ENCODE measurements at places on chromosomes 5 and 9.
A peak's percentile ranks its signal among the peaks of the same experiment; 100 is the strongest.

GRCh38 chr5:76952795-76953536, at the start of gene CRHBP:
CRHBP (plus strand) TSS chr5:76953045; CDS start chr5:76953135, 90 bp downstream.
- H3K27me3 ChIP-seq: peaks cover 12% of the 10 kb centered on the region
- H3K36me3 ChIP-seq: no peaks in the 10 kb centered on the region
- no peak within 1 kb of the TSS for H3K27ac ChIP-seq
- peak within 1 kb of the TSS; percentile 48 for H3K4me3 ChIP-seq
- no peak for DNase-seq

DNA sequence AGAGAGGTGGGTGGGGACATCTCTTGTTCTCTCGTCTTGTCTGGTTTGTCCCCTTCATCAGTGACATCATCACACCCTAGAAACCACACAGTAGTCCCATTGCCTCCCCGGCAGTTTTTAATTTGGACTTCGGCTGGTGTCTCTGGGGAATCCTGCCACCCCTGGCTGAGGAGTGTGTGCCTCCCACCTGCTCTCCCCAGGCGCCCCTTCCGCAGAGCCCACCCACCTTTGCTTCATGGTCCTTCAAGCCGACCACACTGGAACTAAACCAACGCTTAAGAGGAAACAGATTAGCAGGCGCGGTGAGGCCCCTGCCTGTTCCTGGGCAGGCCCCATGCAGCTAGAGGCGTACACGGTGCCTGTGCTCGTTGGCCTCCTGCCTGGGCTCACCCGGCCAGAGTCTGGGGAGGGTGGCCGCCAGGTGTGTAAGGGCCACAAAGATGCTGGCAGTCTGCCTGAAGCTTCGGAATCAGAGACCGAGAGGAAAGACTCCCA, 107.6 kb upstream of the SPRY4 start:
- no peak overlapping the region for H3K4me3 ChIP-seq
- H3K36me3 ChIP-seq: no peaks in the 10 kb centered on the region
- DNase-seq: no peak
- H3K4me1 ChIP-seq: no peaks in the 10 kb centered on the region
- H3K27me3 ChIP-seq: no peaks in the 10 kb centered on the region
- H3K27ac ChIP-seq: no peak overlapping the region

DNA sequence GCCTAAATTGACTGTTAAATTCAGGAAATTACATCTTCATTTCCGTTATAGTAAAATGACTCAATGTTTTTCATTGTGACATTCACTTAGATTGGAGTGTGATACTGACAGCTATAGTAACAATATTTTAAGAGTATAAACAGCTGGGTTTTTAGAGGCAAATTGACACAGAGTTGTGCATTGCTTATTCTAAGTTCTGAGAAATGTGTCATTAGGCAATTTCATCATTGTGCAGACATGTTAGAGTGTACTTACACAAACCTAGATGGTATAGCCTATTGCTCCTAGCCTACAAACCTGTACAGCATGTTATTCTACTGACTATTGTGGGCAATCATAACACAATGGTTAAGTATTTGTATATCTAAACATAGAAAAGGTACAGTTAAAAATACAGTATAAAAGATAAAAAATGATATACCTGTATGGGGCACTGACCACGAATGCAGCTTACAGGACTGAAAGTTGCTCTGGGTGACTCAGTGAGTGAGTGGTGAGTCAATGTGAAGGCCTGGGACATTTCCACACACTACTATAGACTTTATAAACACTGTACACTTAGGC, 132.7 kb downstream of the PDE4D start:
- H3K27ac ChIP-seq: no peak overlapping the region
- no peaks in the 10 kb centered on the region for H3K4me1 ChIP-seq
- no peak overlapping the region for H3K4me3 ChIP-seq
- no peaks in the 10 kb centered on the region for H3K36me3 ChIP-seq
- no peaks in the 10 kb centered on the region for H3K27me3 ChIP-seq

DNA sequence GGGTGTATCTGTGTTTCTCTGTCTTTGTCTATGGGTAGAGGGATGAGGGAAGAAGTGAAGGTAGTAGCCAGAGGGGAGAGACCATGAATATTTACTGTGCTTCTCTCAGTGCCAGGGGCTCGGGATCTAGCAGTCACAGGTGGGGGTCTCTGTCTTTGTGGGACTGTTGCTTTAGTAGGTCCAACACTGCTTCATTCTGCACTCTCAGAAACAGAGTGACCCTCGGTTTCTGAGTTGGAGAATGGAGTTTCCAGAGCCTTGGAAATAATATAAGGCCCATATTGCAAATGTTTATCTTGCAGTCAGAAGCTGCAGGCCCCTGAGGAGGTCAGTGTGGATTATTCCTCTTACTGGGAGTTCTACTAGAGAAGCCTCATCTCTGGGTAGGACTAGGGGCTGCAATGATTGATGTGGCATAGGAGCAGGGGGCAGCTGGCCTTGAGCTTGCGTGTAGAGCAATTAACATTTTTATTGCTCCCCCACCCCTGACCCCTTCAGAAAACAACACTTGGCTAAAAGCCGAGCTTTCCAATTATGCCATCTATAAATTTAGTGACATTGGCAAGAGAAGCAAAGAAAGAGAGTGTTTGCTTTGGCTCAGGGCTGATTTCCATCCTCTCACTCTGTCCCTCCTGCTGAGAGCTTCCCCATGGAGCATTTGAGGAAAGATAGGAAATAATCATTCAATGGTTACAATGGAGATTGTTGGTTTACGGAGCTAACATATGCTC, 55.0 kb upstream of the TRPC7 start:
- H3K36me3 ChIP-seq: no peaks in the 10 kb centered on the region
- no peak overlapping the region for H3K27ac ChIP-seq
- no peaks in the 10 kb centered on the region for H3K27me3 ChIP-seq
- no peak for DNase-seq

DNA sequence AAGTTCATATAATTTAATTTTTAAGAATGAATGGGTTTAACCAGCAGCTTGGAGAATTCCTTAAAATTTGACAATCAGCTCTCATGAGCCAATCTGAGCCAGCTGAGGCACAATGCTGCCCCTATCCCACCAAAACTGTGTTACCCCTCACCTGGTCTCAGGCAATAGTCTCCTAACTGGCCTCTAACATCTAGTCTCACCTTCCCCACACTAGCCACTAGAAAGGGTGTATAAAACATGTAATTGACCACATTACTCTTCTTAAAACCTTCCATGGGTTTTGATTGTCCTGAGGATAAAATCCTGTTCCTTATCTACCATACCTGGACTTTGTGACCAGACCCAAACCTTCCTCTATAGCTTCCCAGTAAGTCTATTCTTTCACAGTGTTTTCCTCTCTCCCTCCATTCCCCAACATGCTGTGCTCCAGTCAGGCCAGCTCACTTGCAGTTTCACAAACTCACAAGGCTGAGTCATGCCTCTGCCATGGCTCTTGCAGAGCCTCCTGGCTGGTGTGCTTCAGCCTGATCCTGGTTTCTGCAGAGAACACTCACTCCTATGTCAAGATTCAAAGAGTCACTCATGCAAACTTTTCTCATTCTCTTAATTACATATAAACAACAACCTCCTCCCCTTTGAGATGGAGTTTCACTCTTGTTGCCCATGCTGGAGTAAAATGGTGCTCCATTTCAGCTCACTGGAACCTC, 16.0 kb upstream of the ZCCHC7 start:
- H3K27ac ChIP-seq: no peak overlapping the region
- H3K4me1 ChIP-seq: no peaks in the 10 kb centered on the region
- H3K4me3 ChIP-seq: no peak overlapping the region
- 0 out of 2 replicates have a peak, but pooled peaks cover 4% of the 10 kb centered on the region for H3K27me3 ChIP-seq
- H3K36me3 ChIP-seq: no peaks in the 10 kb centered on the region
- no peak for DNase-seq

- H3K4me3 ChIP-seq: no peak overlapping the region
- DNase-seq: no peak
- no peaks in the 10 kb centered on the region for H3K27me3 ChIP-seq
- no peak overlapping the region for H3K27ac ChIP-seq
Measured at GRCh38 chr5:35103637-35104299, 56.0 kb upstream of the AGXT2 start.

DNA sequence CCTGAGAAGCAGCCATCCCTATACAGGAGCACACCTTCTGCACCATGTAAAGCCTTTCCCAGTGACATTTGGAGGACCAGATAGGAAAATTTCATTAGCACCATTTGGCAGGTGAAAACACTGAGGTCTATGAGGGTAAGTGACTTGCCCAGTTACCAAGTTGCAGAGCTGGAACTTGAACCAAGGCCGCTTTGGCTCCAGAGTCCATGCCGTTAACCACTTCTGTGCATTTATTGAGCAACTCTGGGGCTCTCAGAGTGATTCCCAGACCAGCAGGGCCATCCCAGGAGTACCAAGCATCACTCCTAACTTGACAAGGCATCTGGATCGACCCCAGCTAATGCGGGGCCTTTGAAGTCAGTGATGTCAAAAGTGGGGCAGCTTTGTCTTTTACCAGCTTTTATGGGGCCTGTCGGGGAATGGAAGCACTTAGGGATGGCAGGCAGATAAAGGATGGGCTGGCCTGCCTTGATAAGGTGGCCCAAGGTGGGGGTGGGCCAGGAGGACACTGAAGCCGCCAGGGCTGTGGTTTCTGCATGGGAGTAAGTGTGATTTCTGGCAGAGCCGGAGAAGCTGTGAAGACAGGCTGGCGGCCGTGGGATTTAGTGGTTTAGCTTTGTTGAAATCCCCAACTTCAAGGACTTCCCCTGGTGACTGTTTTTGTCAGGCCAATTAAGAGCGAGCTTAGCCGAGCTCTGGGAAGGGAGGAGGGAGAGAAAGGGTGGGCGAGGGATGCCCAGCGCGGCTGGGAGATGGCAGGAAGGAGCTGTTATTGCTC, 127.3 kb downstream of the MACROH2A1 start:
- no peak overlapping the region for H3K27ac ChIP-seq
- no peaks in the 10 kb centered on the region for H3K4me1 ChIP-seq
- no peaks in the 10 kb centered on the region for H3K36me3 ChIP-seq
- H3K4me3 ChIP-seq: no peak overlapping the region
- no peak for DNase-seq

GRCh38 chr5:146185161-146185560, 2.7 kb upstream of the LARS1 start:
- no peak overlapping the region for H3K27ac ChIP-seq
- DNase-seq: no peak
- H3K4me1 ChIP-seq: no peaks in the 10 kb centered on the region
- H3K4me3 ChIP-seq: no peak overlapping the region
- no peaks in the 10 kb centered on the region for H3K36me3 ChIP-seq

DNA sequence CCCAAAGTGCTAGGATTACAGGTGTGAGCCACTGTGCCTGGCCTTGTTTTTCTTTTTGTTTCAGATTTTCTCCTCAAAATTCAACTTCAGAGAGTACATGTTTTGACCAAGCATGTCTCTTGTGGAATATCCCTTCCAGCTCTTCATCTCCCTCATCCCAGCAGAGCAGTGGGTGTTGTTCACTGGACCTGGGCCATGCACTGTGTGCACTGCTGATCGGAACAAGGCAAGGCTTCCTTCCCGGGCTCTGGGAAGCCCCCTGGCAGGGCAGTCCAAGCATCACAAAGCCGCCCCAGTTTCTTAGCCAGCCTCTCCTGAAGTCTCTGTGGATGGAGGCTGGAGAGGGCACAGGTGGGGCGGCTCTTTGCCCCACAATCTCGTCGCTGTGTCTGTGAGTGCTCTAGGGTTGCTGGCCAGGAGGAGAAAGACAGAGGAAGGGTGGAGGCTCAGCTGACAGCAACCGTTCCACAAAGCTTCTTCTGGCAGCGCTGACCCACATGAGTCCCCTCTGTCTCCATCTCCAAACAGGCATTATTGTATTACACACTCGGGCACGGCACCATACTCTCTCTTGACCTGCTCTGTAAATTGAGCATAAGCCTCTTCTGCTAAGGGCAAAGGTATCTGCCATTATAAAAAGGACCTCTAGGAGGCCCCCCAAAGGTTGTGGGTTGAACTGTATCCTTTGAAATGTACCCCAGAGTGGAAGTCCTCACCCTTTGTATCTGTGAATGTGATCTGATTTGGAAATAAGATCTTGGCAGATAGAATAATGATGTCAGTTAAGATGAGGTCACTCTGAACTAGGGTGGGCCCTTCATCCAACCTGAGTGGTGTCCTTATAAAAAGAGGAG, 89.6 kb downstream of the TARS1 start:
- H3K36me3 ChIP-seq: no peaks in the 10 kb centered on the region
- H3K4me1 ChIP-seq: no peaks in the 10 kb centered on the region

DNA sequence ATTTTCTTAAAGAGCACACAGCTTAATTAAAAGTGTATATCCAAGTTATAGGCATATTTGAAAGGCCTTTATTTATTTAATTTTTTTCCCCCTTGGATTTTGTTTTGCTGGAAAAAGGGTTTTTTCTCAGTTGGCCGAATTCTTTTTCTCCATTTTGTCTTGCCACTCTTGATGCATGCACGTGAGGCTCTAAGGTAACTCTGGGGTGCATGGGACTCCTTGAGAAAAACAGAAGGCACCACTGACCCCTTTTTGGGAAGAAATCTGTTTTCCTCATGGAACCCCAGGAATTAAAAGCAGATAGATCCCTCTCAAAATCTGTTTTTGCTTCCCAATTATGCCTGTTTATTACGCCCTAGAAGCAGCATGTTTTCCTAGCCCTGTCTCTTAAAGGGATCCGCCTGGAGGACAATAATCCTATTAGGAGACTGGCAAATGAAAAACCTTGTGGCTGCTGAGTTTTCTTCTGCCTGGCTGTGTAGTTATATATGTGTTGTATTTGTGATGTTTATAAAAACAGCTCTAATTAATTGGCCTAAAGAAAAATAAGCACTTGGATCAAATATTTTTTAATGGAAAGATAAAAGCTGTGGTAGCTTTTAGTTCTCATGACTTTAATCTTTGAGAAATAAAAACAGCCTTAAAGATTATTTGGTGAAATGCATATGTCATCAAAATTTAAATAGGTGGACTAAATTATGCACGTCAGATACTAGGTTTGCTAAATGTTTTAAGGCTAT, 435.1 kb upstream of the CDH9 start:
- H3K36me3 ChIP-seq: no peaks in the 10 kb centered on the region
- H3K4me1 ChIP-seq: no peaks in the 10 kb centered on the region
- no peak for DNase-seq
- no peaks in the 10 kb centered on the region for H3K27me3 ChIP-seq

DNA sequence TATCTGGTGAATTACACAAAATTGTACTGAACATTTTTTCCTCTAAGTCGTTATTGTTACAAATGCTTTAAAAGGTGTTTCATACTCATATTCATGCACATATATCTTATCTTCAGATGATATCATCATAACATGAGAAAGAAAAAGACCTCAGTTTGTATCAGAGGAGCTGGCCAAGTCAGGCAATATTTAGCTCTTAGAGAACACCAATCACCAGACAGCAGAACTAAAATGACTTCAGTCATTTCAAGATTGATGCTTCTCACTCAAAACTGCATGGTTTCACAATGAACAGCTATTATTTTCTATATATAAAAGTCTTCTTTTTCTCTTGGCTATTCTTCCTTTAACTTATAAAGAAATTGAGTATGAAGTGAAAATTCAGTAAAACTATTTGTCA, 44.6 kb downstream of the TSSK1B start:
- H3K27ac ChIP-seq: no peak overlapping the region
- DNase-seq: no peak
- H3K4me3 ChIP-seq: no peak overlapping the region
- H3K27me3 ChIP-seq: no peaks in the 10 kb centered on the region

DNA sequence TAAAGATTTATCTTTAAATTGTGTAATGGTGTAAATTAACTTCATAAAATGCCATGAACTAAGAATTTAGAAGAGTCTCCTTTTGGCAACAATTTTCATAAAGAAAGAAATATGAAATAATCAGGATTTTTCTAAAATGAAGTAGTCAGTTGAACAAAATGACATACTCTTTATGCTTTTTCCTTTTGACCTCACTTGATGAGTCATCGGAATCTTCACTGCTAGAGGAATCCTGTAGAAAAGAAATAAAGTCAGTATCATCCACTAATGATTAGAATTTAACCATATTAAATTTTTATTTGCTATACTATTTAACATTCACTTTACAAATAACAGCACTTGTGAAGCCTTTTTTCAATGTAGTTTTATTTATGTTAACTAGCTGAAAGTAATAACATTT, 26.1 kb downstream of the CHD1 start:
- peaks cover 64% of the 10 kb centered on the region for H3K36me3 ChIP-seq
- H3K4me3 ChIP-seq: no peak overlapping the region
- no peak overlapping the region for H3K27ac ChIP-seq
- no peaks in the 10 kb centered on the region for H3K27me3 ChIP-seq
- peaks cover 9% of the 10 kb centered on the region for H3K4me1 ChIP-seq
